ENCODE measurements at places on chromosomes 7 and 10.

DNA sequence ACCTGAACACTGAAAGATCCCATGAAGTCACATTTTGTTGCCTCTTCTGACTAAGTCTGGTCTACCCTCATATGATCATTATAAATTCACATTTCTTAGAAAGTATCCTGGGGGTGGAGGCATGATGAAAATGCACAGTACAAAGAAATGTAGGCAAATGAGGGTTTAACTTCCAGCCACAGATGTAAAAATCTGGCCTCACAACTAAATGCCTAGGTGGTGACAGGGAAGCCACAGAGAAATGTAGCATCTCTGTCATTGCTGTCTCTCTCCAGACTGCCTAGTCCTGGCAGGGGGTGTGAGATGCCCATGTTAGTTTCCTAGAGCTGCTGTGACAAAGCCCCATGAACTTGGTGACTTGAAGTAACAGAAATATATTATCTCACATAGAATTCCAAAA is 395.9 kb downstream of the SORCS3 start:
- no peak for DNase-seq

DNA sequence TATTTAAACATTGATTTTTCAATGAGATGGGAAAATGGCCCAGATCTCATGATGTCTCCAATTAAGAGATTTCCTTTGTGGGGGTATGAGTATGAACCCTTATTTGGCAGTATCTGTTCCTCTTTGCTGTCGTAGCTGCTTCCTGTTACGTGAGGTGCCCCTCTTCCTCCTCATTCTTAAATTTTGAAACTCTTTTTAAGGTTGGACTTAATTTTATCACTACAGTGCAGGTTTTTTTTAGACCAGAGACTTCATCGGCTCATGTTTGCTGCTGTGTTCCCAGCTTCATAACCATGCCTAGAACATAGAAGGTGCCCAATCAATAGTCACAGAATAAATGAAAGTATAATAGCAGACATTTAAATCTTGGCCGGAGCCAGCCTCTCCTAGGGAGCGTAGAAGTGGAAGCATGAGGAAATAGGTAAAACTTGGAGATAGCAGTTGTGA is 2.4 kb downstream of the MIOS start:
- no peak for DNase-seq

DNA sequence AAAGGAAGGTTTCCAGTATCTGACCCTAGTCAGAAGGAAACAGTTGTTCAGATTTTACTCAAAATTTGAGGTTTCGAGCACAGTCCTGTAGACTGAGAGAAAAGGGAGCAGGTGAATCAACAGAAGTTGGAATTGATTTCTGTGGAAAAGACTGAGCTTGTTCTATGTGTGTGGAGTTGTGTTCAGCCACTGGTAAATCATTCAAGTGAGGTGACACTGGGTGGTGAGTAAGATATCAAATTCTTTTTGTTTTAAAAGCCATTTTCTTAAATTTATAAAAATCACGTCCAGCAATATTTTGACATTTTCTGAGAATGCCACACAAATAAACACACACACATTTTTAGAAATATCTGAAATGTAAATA is 165.1 kb downstream of the HGF start:
- no peak for DNase-seq

GRCh38 chr7:55247428-55247827 is 117.7 kb upstream of the LANCL2 start:
- no peak for DNase-seq

- DNase-seq, result no peak
Measured at GRCh38 chr7:104640506-104640905, 312.1 kb downstream of the LHFPL3 start.

- peak; percentile 66 for DNase-seq
Measured at GRCh38 chr7:143325240-143325639, 9.3 kb downstream of the CLCN1 start.

- peak; percentile 9 for DNase-seq
Measured at GRCh38 chr10:100370714-100371481, 23.9 kb downstream of the SCD start.

- no peak for DNase-seq
Measured at GRCh38 chr10:45673074-45673648, 589 bp upstream of the ZFAND4 start.

GRCh38 chr10:71995887-71996575 is 31.8 kb downstream of the CHST3 start:
- no peak for DNase-seq

DNA sequence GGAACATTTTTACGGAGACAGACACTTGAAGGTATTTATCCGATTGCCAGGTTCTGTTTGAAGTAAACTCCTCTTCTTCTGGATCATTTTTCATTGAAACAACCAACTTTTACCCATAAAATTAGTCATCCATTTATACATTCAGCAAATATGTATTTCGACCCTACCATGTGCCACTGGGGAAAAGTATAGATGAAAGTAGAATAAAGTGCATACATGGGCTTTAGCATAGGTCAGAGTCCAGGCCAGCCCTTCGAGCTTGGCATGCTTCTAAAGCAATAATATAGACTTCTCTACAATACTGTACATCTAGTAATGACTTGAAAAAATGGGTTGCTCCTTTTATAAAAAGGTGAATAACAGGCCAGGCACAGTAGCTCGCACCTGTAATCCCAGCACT is 10.1 kb downstream of the SLC25A16 start:
- DNase-seq, result no peak

DNA sequence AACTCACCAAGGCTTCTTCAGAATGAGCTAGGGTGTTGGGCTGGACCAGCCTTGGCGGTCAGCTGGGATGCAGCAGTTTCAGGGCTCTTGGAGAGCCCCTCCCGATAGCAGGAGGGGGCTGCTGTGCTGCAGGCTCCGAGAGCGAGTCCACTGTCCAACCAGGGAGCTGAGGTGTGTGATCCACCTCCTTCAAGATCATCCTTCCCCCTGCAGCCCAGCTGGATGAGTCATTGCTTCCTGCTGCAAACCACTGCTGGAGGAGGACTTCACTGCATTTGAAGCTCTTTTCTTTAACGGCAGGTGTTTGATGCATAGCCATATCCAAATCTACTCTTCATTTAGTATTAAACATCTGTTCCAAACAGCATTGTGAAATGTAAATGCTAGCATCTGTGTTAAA is 54.2 kb upstream of the EBF3 start:
- no peak for DNase-seq

- DNase-seq, result no peak
Measured at GRCh38 chr10:77919713-77920108, 6.8 kb downstream of the DLG5 start.

DNA sequence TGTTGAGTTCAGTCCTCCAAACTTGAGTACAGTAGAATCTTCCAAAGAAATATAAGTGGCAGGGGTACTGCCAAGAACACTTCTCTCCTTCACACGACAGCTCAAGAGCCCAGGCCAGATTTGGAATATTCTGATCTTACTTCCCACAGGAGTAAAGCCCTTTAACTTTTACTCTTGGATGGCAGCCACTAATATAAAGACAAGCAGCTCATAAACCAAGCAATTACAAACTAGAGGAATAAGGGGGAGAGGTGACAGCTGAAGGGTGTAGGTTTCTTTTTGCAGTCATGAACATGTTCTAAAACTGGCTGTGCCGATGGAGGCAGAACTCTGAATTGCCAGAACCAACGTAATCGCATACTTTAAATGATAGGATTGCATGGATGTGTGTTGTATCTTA is 74.8 kb downstream of the SVIL start:
- no peak for DNase-seq

DNA sequence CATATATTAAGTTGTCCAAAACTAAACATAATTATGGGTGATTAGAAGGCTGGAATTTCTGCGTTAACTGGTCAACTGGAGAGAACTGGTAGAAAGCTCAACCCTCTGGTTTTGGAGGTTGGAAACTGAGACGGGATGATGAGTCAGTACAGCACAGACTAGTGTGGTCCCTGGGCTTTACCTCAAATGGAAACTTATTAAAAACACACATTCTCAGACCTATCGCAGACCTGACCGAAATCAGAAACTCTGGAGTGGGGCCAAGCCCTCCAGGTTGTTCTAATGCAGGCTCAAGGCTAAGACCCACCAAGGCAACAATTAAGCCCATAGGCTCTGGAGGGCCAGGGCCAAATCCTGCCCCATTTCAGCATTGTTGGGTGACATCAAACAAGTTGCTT is 136.9 kb downstream of the KCNMA1 start:
- DNase-seq, result no peak

GRCh38 chr10:112755446-112756234 is 194.4 kb upstream of the TCF7L2 start:
- no peak for DNase-seq

DNA sequence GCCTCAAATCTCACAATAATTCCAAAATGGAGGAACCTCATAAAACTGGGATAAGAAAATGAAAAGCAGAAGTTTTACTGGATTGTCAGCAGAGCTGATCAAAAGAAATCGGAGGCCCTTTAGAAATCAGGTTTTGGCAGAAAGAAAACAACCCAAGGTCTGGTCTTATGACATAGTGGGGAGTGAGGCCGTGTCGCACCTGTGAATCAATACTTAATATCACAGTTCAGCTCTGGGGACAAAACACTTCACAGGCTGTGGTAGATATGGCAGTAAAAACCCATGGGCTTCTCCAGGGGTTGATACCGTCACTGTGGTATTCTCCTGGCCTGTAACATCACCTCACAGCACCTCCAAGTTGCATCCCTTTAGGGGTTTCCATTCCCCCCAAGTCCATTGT is 6.5 kb upstream of the MALSU1 start:
- no peak for DNase-seq

GRCh38 chr10:17101910-17102266 is 27.7 kb downstream of the CUBN start:
- DNase-seq, result no peak

- no peak for DNase-seq
Measured at GRCh38 chr7:113161050-113161449, 42.7 kb upstream of the SMIM30 start.

DNA sequence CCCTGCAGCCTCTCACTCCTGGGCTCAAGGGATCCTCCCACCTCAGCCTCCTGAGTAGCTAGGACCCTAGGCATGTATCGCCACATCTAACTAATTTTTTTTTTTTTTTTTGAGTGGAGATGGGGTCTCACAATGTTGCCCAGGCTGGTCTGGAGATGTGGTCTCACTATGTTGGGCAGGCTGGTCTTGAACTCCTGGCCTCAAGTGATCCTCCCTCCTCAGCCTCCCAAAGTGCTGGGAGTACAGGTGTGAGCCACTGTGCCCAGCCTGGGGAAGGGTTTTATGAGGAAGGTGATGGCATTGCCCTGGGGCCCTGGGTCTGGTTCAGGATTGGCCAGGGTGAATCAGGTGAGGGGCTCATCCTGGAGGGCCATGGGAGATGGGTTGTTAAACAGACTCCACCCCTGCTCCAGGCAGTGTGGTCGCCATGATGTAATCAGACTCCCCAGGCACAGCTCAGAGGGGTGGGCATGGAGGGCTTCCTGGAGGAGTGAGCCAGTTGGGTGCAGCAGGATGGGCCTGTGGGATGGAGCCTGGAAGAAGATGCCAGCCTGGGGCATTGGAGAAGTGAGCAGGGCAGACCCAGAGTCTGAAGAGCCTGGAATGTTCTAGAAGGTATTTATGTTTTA is 82.7 kb downstream of the MYL10 start:
- DNase-seq, result no peak

DNA sequence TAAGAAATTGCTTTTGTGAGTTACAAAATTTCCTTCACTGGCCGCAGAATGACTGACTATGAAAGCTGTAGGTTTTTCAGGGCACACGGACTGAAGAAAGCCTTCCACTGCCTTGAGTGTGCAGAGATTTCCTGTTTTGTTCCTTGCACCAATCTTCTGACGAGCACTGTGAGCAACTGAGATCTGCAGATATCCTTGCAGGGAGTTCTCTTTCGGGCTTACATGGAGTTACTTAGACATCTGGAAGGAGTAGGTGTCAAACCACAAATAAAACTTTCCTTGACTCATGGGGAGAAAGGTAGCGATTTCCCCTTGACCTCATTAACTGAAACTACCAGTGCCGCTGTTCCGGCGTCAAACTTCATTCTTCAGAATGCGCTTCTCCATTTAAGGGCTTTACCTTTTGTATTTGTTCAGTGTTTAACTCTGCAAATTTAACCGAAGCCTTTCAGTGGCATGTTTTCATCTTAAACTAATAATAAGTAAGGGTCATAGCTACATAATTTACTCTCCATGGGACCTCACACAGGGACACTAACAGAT is 1175.3 kb downstream of the GATA3 start:
- peak; percentile 75 for DNase-seq

DNA sequence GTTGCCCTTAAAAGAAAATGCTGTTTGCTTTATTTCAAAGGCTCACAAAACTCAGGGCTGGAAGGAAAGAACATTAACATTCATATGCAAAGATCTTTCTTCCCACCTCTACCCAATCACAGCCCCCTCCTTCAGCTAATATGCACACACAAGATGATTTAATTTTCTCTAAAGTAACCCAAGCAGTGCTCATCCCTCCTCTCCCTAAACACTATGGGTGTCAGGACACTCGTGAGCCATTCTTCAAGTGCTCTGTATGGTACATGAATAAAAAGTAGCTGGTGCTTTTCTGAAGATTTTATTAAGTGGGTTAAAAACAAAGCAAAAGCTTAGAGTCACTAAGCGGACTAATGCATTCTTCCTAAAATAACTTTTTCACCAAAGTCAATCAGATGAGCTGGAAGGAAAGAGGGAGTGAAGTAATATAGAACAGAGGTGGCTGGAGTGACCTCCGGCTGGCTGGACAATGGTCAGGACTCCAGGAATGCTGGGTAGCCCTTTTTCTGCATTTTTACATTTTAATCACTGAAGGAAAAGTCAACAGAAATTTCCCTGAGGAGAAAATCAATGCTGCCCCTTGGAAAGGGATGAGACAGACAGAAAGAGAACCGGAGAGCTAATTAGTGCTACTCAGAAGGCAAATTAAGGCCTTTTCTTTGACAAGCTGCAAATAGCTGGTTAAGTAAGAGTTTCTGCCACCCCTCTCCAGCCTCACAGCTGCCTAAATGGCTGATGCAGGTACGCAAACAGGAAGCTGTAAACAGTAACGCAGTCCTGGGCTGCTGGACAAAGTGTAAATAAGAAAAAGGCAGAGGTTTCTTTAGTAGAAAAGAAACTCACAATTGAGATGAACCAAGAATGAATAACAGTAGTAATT is 6.6 kb downstream of the DGKI start:
- DNase-seq, result no peak

GRCh38 chr10:128073890-128074289 is 52.3 kb downstream of the MKI67 start:
- DNase-seq, result no peak

GRCh38 chr10:68668972-68669371 is 52.1 kb upstream of the CCAR1 start:
- no peak for DNase-seq

- DNase-seq, result peak; percentile 16
Measured at GRCh38 chr7:1225441-1226185, 7.1 kb upstream of the UNCX start.

All from T-helper 2 cell (primary cell).